ENCODE measurements at places on chromosomes 3 and 15.

DNA sequence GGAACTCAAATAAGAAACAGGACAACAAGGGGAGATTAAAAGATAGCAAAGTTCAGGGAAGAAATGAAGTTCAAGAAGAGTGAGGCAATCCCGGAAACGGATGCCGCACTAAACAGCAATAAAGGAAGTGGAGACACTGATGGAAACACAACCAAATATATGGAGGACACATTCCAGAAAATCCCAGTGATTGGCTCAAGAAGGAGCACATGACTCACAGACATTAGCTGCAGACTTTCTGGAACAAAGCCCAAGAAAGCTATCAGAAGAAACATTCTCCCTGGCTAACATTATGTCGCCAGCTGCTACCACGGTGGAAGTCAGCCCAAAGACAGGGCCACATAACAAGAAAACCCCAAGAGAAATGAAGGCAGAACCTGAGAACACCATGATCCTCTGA lies 18.1 kb upstream of the VGLL4 start:
- DNase-seq, result no peak

- DNase-seq, result no peak
Measured at GRCh38 chr3:73503781-73504180, 121.0 kb downstream of the PDZRN3 start.

GRCh38 chr15:49468481-49468839 lies 45.4 kb downstream of the FGF7 start:
- no peak for DNase-seq

DNA sequence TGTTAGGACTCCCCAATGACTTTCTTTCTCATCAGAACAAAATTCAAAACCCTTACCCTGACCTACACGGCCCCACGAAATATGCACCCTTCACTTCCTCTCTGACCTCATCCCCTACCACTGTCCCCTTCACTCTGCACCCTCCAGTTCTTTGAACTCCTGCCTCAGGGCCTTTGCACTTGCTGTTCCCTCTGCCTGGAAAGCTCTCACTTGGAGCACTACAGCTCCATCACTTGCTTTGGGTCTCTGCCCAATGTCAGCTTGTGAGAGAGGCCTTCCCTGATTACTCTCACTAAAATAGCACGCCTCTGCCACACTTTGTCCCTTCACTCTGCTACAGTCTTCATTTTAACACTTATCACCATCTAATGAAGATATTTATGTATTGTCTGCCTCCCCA lies 32.8 kb upstream of the SMAD3 start:
- DNase-seq, result no peak
